ENCODE measurements at places on chromosomes 11 and 22.

DNA sequence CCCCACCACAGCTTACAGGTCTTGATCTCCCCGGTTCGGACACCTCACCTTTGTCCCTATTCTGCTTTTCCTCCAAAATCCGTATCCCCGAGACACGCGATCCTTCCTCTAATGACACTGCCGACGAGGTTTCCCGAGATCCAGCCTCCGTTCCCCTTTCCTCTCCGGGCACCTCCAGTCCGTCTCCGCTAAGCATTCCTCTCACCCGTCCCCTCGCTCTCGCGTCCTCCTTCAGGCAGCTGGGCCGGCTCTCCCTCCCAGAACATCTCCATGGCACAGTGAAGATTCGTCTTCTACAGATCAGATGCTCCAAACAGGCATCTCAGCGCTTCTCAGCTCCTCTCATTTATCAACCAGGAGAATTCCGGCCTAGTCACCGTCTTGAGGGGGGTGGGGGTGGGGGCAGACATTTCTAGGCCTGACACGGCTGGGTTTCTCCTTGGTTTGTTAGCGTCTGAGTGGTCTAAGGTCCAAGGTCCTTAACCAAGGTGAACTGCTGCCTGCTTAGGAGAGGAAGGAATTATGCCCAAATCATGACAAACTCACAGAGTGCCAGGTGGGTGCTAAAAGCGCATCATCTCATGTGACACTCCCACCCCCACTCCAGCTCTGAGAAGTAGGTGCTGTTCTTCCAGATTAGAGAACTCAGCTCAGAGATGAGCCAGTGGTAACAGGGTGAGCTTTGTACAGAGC, at the start of gene SPTBN2:
Gene SPTBN2 (minus strand): TSS at position 524 of the 693 bp plus-strand sequence. CDS start 7,976 bp downstream, outside the sequence.
- no peak for DNase-seq

DNA sequence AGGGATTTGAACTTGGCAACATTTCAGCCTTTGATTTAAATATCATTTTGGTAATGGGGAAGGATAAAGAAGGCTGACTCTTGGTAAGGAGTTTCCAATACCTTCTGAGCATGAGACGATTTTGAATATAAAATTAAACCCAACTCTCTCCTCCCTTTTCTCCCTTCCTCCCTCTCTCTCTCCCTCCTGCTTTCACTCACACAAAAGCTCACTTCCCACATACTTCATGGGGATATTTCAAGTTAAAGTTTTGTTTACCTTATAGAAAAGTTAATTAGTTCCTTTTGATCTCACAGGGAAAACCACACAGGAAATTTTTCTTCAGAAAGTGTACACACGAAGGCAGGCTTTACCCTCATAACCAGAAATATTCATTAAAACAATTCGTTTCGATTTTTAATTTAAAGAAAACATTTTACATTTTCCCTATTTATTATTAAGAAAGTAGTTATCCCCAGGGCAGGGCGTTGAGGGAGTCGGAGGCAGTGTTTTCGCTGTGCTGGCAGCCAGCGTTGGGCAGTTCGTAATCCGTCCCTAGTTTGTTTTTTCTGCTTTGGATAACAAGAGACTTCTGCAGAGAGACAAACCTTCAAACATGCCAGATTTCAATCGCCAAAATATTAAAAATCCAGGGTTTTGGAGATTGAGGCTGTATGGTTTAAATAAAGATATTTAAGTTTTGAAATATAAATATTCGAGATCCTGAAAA, 25.3 kb upstream of the ALX4 start:
- no peak for DNase-seq

DNA sequence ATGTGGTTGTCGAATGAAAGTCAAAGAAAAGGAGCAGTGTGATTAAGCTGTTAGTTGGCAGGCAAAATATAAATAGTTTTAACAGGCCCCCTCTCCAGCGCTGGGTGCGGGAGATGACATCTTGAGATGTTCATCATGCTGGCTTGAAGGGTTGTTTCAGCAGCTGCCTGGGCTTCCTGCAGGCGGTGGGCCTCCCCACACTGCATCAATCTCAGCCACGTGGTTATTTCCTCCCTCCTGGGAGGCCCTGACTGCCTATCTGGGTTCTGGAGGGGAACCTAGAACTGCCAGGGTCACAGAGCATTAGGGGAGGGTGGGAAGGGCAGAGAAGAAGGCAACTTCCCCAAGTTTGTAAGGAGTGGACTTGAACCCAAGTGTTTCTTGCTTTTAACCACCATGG, 173.3 kb upstream of the SYT13 start:
- DNase-seq, result no peak

GRCh38 chr11:46760429-46761128, 41.6 kb downstream of the F2 start:
- no peak for DNase-seq

GRCh38 chr22:48483764-48484528, 1343.7 kb downstream of the BRD1 start:
- DNase-seq, result no peak

DNA sequence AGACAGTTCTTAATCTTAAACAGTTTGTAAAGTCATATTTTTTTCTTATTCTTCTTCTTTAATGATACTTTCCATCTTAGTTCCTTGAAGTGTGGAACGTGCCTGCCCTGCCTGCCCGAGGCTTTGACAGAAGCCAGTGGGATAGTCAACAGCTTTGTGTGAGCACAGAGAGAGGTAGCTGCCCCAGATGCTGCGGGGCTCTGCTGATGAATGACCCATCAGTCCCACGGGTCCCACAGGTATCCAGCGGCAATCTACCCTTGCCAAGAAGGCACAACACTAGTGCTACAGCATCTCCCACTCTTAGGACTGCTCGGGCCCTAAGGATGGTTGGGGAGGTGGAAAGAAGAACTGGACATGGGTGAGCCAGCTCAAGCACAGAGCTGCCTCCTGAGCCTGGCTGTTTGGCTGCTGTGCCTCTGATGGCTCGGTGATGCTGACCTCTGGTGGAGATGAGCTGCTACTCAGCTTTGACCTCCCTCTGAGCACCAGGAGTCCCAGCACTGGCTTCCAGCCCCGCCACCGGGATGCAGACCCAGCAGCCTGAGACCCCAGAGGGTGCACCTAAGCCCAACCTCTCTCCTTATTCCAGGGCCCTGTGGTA, 11.8 kb upstream of the APLNR start:
- DNase-seq, result peak; percentile 71

GRCh38 chr11:70733327-70734325, 335.3 kb downstream of the CTTN start:
- DNase-seq, result peak; percentile 32

- no peak for DNase-seq
Measured at GRCh38 chr11:72045849-72046248, 34.5 kb downstream of the NUMA1 start.

DNA sequence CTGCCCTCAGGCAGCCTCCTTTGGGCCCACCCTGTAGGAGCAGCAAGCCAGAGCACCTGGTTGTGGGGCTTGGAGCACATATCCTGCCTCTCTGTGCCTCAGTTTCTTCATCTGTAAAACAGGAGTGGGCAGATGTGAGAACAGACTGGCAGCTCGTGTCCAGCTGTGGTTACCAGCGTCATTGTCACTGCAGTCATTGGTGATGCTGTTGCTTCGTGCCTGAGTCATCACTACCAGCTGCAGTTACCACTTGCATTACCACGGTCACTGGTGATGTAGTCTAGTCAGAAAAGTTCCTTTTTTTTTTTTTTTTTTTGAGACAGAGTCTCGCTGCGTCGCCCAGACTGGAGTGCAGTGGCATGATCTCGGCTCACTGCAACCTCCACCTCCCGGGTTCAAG, 20.4 kb downstream of the RSPH14 start:
- no peak for DNase-seq

DNA sequence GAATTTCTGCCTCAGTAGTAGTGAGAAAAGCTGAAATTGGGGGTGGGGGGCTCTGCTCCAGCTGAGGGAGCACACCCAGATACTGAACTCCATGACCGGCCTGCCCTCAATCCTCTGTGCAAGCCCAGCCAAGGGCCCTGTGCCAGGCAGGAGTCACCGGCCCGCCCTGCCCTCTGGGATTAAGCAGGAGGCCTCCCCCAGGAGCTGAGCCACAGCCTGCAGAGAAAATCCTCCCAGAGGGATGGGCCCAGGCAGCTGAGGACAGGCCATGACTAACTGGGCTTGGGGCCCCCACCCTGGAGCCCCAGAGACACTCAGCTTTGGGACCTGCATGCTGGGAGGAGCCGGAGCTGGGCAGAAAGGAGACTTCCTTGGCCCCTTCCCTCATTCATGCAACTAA, 48.8 kb downstream of the MN1 start:
- no peak for DNase-seq

GRCh38 chr11:112877581-112877980, 83.6 kb upstream of the NCAM1 start:
- no peak for DNase-seq

GRCh38 chr22:26068571-26068970, 100.7 kb upstream of the SEZ6L start:
- no peak for DNase-seq

DNA sequence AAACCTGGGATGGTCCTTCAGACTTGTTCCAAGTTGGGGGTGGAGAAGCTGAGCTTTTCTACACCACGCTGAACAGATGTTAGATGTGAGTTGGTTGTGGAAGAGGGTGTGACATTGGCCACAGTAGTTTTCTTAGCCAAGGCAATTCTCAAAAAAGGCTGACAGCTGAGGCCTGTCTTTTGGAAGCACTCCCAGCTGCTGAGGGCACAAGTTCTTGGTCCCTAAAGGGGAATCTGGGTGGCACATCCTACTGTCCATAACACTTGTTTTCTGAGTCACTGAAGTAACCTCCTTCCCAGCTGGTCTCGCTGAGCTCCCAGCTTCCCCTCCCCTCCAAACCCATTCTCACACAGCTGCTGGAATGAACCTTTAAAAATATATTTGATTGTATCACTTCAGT, 375.7 kb upstream of the KIRREL3 start:
- DNase-seq, result no peak

- DNase-seq, result no peak
Measured at GRCh38 chr11:17161515-17161914, 46.3 kb downstream of the PIK3C2A start.

DNA sequence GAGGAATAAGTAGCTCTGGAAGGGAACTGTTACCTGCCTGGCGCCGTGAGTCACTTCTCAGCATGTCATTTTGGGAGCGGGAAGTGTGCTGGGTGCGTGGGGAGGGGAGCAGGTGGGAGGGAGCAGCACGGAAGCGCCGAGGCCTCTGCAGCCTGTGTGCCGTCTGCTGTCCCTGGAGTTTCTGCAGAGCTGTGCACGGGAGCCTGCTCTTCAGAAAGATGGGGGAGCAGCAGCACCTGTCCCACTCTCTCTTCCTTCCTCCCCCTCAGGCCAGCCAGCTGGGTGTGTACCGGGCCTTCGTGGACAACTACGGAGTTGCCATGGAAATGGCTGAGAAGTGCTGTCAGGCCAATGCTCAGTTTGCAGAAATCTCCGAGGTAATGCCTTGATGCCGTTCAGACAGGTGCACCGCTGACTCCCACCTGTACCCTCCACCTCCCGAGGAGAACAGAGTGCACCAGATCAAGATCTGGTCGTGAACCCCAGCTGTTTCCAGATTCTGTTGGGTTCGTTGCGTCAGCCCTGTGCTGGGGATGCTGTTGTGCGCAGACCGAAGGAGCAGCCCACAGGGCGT, 87.9 kb downstream of the BCR start:
- no peak for DNase-seq

DNA sequence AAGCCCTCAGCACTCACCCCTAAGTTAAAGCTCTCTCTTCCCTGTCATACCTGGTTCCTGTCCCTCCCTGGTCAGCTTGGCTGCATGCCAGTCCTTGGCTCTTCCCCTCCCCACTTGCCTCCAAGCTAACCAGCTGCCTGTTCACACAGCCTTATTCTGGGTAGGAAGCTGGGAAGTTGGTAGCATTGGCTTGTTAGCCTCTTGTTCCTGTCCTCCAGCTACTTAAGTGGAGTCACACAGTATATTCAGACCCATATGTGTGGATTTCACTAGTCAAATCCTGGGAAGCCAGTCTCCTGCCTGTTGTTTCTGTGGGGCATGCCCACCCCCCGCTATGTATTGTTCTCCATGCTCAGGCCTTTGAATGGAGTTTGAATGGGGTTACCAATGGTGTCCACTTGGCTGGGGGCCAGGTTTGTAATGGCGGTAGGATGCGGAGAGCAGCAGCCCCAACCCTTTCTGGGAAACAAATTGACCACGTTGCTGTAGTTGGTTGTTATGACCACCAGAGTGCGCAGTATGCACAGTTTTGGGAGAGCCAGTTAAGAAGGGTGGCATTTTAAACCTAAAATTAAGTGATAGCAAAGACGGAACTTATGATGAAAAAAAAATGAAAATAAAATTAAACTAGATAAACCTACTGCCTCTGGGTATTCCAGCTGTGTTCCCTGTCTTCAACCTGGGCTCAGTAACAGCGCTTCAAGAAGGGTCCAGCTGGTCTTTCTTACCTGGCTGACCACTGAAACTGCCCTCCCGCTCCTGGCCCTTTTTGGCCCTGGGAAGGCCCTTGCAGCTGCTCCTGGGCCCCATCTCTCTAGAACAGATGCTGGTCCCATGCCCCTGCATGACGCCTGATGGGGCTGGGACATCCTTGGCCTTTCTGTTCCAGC, 10.7 kb upstream of the RPS3 start:
- DNase-seq, result peak; percentile 71

DNA sequence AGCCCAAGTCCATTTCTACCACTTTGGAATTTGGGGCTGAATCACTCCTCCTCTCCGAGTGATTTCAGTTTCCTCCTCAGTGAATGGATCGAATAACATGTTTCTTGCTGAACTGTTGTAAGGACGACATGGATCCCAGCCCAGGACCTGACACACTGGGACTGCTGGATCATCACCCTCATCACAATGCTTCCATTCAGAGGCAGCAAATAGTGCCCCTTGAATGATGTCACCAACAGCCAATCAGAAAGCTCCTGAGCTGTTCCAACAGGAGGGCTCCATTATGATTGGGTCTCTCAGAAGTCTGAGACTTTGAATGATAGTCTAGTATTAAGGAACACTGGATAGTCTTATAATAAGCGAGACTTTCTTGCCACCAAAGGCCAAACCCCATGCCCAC, 158.9 kb downstream of the MYO18B start:
- DNase-seq, result no peak

DNA sequence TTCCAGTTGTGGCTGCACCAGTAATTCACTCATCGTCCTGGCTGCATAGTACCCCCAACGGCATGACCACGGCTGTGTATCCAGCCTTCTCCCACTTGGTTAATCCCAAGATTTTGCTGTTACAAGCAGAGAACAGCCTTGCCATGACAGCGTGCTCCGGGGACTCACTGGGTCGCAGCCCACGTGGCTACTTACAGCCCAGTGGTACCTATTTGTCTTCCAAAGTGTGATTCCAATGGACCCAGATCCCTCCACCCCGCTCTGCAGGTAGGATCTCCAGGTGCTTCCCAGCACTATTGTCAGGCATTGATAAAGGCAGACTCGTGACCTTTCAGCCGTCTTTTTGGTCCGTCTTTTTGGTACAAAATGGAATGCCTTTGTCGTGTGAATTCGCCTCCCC, 119.0 kb upstream of the FGF3 start:
- no peak for DNase-seq

Data from right forelimb (tissue), 1 donor.